Hematopoietic multipotent progenitor cell treated with erythropoietin and hydrocortisone succinate and interleukin-3 and kit ligand, for 17 days (in vitro differentiated cells): ENCODE measurements at places on chromosomes 6 and 20.
A peak's percentile ranks its signal among the peaks of the same experiment; 100 is the strongest.

GRCh38 chr6:34509782-34510181 is 43.9 kb downstream of the PACSIN1 start:
- DNase-seq: no peak

DNA sequence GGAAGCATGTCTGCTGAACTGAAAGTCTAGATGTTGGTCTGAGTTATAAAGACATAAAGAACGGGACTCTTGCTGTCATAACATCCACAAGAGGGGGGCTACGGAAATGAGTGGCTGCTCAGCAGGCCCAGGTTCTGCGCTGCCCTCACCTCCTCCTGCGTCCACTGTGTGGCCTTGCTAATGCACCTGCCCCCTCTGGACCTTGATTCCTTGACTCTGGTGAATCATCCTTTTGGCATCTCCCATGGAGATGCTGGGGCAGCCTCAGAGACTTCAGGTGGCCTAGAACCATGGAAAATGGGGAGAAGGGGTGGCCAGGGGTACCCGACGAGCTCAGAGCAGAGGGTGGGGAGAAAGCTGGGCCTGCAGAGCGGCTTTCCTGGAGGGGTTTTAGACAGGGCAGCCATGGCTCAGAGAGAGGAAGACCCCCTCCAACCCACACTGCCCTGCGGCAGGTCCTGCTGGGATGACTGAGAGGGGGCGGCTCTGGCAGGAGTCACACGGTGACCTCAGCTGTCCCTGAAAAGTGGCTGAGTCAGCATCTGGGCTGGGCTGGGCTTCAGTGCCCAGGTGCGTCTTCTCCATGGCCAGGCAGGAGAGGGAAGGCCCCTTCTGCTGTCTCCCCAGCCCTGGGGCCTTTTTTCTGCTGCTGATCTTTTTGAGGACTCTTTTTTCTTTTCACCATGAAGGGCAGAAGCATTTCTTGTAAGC is 46.9 kb downstream of the DLGAP4 start:
- DNase-seq: no peak

DNA sequence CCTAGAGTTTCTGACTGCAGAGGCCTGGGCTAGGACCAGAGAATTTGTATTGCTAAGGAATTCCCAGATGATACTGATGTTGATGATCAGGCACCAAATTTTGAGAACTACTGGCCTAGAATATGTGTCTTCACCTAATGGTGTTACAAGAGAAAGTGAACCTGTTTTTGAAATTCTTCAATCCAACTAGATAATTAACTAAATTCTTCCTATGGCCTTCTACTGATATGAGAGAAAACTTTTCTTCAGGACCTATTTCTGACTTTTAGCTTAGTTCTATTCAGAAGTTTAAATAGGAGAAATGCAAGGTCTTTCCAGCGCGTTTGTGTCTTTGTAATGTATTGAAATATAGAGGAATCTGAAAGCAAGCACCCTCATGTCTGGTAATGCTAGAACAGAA is 7.3 kb downstream of the NKAIN2 start:
- no peak for DNase-seq

DNA sequence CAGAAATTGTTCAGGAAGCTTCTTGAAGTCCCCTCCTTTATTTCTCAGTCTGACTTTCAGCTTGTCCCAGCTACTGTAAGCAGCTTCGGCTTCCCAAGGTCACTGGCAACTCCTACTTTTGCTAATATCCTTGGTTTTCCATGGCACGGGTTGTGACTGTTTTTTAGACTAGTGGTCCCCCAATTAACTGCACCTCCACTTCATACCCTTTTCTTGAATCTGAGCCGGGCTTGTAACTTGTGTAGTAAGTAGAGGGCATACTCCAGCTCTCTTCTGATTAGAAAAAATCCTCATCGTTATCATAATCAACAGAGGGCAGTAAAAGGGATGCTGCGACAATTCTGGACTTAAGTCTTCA is 162.3 kb upstream of the TNFAIP3 start:
- no peak for DNase-seq

GRCh38 chr6:151675746-151676459 is 131.6 kb upstream of the ESR1 start:
- DNase-seq: peak; percentile 34

GRCh38 chr6:159941286-159942113 is 27.4 kb upstream of the IGF2R start:
- peak; percentile 57 for DNase-seq
